ENCODE measurements at places on chromosomes 6 and 20. TPM values are rescaled to one million over a fixed set of nuclear protein-coding genes. Genes with fewer than 3 reads are reported as not detected.
A peak's percentile ranks its signal among the peaks of the same experiment; 100 is the strongest.

DNA sequence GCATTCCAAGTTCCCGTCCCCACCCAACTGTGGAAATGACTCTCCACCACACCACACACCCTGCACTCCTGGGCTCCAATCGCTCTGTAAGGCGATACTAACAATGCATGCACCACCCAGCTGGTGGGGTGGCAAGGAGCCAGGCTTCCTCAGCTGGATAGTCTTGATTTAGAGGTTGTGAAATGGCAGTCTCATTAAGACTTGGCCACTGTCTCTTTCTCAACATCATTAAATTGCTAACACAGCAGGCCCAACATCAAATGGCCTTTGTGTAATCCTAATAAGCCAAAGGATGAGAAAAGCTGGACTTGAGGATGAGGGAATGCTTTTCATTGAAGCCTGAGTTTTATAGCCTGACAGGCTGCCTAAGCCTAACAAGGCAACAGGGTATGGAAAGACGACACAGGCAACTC lies 223.7 kb downstream of the GMDS start:
- peak; percentile 86 for DNase-seq

DNA sequence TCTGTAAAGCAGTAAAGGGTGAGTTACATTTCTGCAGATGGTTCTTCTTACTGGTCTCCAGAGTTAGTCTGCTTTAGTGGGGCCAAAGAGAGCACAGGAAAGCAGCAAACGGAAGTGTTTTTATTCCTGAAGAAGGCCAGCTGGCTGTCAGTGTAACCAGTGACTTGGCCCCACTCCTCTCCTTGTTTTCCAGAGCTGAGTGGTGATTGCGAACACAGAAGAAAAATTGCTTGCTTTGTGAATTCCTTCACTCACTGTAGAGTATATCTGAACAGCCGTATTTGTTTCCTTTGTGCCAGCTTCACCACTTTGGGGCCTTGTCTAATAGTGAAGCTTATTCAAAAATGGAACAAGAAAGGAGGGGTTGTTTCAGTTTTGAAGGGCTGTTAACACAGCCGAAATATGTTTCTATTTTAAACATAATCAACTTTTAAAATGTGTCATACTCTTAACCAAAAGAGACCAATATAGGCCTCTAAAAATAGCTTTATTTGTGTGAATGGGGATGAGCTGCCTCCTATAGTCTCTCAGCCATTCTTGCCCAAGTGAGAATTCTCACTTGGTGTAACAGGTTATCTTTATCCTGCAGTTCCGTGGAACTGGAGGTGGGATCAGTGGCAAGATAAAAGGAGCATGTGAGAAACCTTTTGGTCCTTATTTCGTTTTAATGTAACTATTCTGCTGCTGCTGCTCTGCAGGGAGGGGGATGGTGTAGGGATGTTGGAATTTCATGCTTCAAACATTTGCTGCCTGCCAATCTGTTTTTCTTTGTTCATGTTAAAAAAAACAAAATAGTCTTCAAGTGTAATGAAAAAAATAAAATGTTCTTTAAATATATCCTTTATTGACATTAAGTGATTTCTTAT lies 37.8 kb downstream of the ZC2HC1B start:
- DNase-seq = peak; percentile 86

CRYBG1 gene
- 9.7 TPM for polyA plus RNA-seq

SCUBE3 gene
- polyA plus RNA-seq = 3.6 TPM

DNA sequence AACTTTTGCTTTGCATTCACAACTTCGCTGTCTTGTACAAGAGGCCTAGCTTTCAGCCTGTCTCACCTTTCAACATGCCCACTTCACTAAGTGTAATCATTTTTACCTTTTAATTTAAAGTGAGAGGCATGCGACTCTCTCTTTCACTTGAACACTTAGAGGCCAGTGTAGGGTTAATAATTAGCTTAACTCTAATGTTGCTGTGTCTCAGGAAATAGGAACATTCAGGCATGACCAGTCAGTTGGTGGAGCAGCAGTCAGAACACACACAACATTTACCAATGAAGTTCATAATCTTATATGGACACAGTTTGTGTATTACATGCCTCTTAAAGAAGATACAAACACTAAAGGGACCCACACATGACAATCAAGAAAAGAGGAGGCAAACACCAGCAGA lies 47.6 kb downstream of the HTR1B start:
- DNase-seq = no peak

FAM83C gene
- not detected for polyA plus RNA-seq

CLVS2 gene
- 0.46 TPM for polyA plus RNA-seq

GRCh38 chr20:23879811-23880374 lies 345 bp upstream of the CST5 start:
- DNase-seq = no peak

DNA sequence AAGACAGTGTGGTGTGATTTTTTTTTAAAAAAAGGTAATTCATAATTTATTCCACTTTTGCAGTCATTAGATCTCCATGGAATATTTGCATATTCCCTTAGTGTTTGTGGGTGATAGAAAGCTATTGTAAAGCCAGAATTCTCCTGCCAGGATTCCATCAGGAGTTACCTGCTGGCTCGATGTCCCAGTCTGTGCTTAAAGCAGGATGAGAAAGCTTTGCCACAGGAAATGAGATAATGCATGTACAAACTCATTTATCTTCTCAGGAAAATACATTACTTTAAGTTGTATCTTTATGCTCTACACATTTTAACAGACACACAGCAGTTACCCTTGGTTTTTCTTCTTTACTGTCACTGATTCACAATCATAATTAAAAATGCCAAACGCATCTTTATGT lies 553.0 kb downstream of the CD109 start:
- DNase-seq = no peak

CDH26 gene
- 2.4 TPM for polyA plus RNA-seq

RANBP9 gene
- 46.9 TPM for polyA plus RNA-seq

DNA sequence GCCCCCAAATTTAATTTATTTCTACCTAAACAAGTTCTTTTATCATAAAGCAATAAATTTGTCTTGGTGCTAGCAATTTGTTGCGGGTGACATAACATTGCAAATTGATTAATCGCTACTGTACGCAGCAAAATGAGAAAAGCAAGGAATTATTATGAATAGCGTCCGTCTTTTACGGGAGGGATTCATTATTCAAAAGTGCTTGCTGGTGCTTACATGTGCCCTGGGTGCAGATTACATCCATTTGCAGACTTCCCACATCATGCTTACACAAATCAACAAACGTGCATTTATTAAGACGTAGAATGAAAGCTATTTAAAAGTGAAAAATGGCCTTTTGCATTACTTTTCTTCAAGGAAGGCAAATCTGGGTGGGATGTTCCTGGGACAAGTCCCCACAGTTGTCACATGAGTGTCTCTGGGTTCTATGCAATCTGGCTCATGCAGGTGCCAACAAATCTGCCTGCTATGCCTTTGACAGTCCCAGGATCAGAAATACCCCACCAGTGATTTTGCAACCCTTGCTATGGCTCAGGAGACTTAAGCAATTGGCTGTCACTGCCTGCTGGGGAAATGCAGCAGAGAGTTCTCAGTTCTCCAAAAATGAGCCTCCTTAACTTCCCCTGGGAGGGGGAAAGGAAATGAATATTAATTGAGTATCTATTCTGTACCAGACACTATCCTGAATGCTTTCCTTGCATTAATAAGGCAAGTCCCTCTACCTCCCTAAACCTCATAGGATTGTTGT lies 30.1 kb upstream of the MAFB start:
- DNase-seq = no peak

DNA sequence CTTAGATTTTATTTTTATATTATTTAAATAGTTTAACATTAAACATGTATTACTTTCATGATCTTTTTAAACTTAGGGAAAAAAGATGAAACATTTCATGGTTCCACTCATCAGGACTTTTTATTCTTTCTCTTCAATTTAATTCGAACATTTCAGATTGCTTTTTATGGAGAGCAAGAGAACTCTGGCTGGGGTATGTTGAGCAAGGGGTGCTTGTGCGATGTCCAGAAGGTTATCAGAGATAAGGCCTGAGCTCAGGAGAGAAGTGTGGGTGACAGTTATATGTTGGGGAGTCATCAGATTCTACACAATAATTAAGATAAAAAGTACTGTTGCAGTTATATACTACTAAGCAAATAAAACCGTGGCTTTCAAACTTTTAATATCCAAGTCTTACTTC lies 37.5 kb downstream of the FKBP5 start:
- DNase-seq = no peak

BPIFB4 gene
- not detected for polyA plus RNA-seq

DNA sequence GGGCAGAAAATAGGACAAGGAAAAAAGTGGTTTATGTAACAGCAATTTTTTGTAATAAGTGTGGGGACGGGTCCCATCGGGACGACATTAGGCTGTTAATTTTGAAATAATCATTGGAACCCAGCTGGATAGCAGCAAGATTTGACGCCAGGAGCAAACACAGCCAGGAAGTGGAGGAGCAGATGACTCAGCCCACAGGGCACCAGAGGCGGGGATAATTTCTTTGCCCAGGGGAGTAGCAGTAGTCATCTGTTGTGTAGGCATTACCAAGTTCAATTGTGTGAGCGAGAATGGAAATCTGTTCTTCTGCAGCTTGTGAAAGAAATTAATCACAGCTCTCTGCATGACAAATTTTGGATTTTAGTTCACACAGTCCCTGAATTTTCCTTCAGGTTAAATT lies 22.6 kb upstream of the RIN2 start:
- no peak for DNase-seq

GRCh38 chr6:129936329-129937165 lies 75.4 kb upstream of the TMEM244 start:
- peak; percentile 29 for DNase-seq

DNA sequence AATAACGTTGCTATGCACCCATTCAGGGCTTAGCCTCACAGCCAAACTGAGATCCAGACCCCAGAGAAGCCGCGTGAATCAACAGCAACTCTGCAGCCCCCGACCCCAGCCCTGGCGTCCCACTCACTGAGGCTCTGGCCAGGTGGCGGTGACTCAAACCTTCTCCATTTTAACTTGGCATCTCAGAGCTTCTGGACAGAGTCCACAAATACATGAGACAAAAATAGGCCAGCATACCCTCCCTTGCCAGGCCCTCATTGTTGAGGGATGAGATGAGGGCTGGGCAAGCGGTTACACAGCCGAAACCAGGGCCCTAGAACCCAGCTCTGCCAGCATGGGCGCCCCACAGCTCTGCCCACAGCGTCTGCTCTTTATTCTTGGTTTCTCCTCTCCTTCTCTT lies 118.4 kb downstream of the MYLK4 start:
- no peak for DNase-seq

DNA sequence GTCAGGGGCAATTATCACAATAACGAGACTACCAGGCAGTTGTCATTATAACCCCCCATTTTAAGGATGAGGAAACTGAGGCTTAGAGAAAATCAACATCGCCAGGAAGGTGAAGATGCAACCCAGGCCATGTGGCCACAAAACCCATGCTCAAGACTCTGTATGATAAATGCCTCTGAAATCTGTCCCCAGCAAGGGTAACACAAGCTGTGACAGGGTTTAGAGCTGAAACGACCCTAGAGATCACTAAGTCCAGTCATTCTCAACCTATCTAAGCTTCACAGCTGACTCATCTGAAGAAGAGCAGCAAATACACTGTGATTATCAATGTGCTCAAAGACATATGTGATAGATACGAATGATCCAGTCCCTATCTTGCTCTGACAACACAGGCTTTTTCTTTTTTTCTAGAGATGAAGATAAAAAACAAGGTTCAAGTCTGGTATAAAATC lies 47.0 kb downstream of the ARHGAP18 start:
- no peak for DNase-seq

RAD21L1 gene
- not detected for polyA plus RNA-seq

- no peak for DNase-seq
Observed at GRCh38 chr6:106370639-106371038, 10.1 kb downstream of the CRYBG1 start.

PI3 gene
- not detected for polyA plus RNA-seq

RPP40 gene
- 13.2 TPM for polyA plus RNA-seq

OGFRL1 gene
- 16.9 TPM for polyA plus RNA-seq

DNA sequence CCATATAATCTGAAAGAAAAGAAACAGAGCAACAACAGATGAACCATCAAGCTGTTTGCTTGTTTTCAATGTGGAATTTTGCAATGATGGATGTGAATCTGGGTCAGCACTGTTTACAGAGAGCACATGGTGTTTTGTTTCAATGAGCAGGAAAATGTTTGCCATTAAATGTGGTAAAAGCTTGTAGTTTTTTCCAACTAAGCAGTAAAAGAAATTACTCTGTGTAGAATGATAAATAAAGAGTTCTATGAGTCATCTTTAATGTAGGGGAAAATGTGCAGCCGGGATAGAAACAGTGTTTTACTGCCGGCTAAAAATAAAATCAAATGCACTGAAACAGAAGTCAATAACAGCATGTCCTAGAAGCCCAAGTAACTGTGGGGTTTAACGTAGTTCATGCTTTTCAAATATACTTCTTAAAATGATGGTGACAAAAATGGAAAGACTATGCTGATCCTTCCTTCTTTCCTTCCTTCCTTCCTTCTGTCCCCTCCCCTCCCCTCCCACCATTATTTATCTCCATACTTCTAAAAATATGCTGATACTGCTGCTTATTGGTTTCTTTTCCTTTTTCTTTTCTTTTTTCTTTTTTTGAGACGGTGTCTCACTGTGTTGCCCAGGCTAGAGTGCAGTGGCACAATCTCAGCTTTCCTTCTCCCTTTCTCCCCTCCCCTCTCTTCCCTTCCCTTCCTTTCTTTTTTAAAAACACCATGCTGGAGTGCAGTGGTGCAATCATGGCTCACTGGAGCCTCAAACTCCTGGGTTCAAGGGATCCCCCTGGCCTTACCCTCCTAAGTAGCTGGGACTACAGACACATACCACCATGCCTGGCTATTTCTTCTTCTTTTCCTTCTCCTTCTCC lies 6.3 kb upstream of the NAA20 start:
- peak; percentile 73 for DNase-seq

OSER1 gene
- polyA plus RNA-seq = 34.0 TPM

GRCh38 chr20:39829256-39829655 lies 859.8 kb downstream of the MAFB start:
- DNase-seq = no peak

COQ3 gene
- polyA plus RNA-seq = 12.1 TPM

NHLRC1 gene
- 2.5 TPM for polyA plus RNA-seq

DNA sequence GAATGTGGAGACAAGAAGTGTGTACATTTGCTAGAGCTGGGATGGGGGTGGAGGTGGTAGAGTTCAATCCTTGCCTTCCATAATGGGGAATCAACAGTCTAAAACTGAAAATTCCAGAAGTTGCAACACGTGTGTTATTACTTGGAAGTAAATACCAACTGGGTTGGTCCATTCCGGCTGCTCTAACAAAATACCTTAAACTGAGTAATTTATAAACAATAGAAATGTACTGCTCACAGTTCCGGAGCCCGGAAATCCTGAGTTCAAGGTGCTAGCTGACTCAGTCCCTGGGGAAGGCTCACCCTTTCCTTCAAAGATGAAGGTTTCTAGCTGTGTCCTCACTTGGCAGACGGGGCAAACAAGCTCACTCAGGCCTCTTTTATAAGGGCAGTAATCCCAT lies 59.0 kb downstream of the RIN2 start:
- DNase-seq = no peak

- no peak for DNase-seq
Observed at GRCh38 chr6:14055541-14055940, 62.0 kb upstream of the CD83 start.

PRL gene
- polyA plus RNA-seq = not detected

GRCh38 chr6:67736816-67737215 lies 898.3 kb upstream of the ADGRB3 start:
- no peak for DNase-seq

GRCh38 chr6:37946057-37946456 lies 126.5 kb downstream of the ZFAND3 start:
- no peak for DNase-seq

CD93 gene
- 154 TPM for polyA plus RNA-seq

CCN5 gene
- 0.27 TPM for polyA plus RNA-seq

GRCh38 chr6:161482517-161482858 lies 208.6 kb upstream of the AGPAT4 start:
- DNase-seq = peak; percentile 16

MANEA gene
- 26.8 TPM for polyA plus RNA-seq
